PC-9 (cell line): ENCODE measurements at places on chromosomes 7 and 10. TPM values are rescaled to one million over a fixed set of nuclear protein-coding genes. Genes with fewer than 3 reads are reported as not detected.

DNA sequence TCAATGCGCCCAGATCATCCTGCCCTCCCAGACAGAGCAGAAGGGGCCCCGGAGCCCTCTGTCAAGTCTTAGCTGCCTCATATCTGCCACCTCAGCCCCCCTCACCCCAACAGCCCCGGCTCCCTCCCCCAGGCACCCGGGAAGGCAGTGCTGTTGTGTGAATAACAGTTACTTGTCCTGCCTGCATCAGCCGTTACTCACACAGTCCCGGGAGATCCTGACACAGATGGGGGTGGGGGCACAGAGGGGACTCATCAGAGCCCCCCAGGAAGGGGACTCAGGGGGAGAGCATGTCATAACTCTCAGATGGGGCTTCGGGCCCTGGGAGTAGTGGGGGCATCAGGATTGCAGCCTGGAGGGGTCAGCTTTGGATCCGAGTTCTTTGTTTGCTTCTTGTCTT lies 12.4 kb upstream of the SERPINE1 start:
- H3K36me3 ChIP-seq: no peaks in the 10 kb centered on the region
- no peaks in the 10 kb centered on the region for H3K27me3 ChIP-seq
- no peak overlapping the region for H3K27ac ChIP-seq
- no peak for DNase-seq
- H3K4me1 ChIP-seq: peaks cover 46% of the 10 kb centered on the region

DNA sequence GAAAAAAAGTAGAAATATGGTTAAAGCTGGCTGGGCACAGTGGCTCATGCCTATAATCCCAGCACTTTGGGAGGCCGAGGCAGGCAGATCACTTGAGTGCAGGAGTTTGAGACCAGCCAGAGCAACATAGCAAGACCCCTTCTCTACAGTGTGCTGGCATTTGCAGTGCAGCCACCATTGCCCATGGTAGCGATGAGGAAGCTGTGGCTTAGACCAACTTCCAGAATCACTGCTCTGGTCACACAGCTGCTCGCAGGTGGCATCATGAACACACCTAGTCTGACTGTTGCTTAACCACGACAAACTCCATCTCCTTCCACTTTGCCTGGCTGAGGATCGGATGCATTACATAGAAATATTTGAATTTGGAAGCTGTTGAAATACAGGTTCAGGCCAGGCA lies 137.1 kb downstream of the CUX1 start:
- H3K4me1 ChIP-seq: peaks cover 14% of the 10 kb centered on the region
- no peaks in the 10 kb centered on the region for H3K36me3 ChIP-seq
- no peak overlapping the region for H3K4me3 ChIP-seq
- H3K27ac ChIP-seq: no peak overlapping the region
- no peaks in the 10 kb centered on the region for H3K27me3 ChIP-seq

DNA sequence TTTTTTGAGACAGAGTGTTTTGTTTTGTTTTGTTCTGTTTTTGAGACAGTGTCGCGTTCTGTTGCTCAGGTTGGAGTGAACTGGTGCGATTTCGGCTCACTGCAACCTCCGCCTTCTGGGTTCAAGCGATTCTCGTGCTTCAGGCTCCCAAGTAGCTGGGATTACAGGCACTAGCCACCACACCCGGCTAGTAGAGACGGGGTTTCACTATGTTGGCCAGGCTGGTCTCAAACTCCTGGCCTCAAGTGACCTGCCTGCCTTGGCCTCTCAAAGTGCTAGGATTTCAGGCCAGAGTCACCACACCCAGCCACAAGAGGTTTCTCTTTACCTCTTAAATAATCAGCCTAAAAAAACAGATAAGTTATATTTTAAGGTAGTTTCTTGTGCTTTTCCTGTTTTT lies 8.7 kb upstream of the ARHGAP12 start:
- no peaks in the 10 kb centered on the region for H3K27me3 ChIP-seq
- DNase-seq: no peak

GIMAP8 gene
- total RNA-seq: not detected in 2 replicates

DNA sequence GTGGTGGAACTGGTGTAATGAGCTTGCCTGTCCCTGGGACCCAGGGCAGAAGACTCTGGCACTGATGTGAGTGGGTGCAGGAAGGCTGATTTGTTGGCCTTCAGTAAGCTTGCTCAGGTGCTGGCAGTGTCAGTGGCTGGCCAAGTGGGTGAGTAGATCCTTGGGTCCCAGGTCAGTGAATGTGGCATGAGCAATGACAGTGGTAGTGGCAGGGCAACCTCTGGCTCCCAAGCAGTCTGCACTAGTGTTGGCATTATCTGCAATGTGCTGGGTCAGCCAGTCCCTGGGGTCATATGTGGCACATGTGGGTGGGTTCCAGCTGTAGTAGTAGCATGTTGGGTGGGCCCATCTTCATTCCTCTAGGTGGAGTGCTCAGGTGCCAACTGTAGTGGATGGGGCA lies 640.9 kb upstream of the GRM3 start:
- no peak for DNase-seq
- H3K27ac ChIP-seq: no peak overlapping the region
- H3K36me3 ChIP-seq: no peaks in the 10 kb centered on the region
- H3K27me3 ChIP-seq: no peaks in the 10 kb centered on the region

DNA sequence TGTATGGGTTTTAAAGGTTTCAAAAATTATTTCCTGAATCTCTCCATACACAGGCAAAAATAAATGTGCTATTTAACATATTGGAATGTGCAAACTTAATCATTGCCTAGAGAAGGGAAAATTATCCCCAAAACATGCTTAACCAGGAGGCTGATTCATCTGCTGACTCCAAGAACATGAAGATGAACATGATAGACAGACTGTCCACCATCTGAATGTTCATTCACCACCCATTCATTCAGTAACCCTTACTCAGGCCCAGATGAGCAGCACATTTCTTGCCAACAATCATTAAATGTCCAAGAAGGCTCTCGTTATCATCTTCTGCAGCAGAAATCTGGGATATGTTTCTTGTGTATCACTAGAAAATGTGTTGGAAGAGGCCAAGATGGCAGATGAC lies 110.6 kb downstream of the PPP1R9A start:
- DNase-seq: no peak
- H3K27me3 ChIP-seq: no peaks in the 10 kb centered on the region
- H3K36me3 ChIP-seq: no peaks in the 10 kb centered on the region
- no peak overlapping the region for H3K27ac ChIP-seq

C7orf33 gene
- not detected in 2 replicates for total RNA-seq

GRCh38 chr7:114026486-114027089 lies 107.8 kb upstream of the PPP1R3A start:
- no peaks in the 10 kb centered on the region for H3K4me1 ChIP-seq
- H3K36me3 ChIP-seq: no peaks in the 10 kb centered on the region
- DNase-seq: no peak
- no peak overlapping the region for H3K27ac ChIP-seq
- no peak overlapping the region for H3K4me3 ChIP-seq

GRCh38 chr7:22292531-22292930 lies 64.4 kb downstream of the RAPGEF5 start:
- no peak overlapping the region for H3K27ac ChIP-seq
- DNase-seq: no peak
- H3K36me3 ChIP-seq: no peaks in the 10 kb centered on the region; the same call in 1 of the 2 replicates

DNA sequence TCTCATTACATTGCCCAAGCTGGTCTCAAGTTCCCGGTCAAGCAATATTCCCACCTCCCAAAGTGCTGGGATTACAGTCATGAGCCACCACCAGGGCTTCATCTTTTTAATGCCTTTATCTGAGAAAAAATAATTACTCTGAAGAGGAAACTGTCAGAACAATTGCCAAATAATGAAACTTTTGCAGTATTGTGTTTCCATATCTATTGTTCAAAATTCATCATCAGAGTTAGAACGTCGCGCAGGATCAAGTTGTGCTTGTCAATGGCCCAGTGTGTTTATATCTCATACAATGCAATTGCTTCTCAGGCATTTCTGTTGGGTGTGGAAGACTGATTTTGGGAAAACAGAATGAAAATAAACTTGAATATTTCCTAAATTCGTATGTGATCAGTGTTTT lies 143.1 kb downstream of the ARID5B start:
- no peak for DNase-seq
- no peak overlapping the region for H3K4me3 ChIP-seq
- H3K4me1 ChIP-seq: peaks cover 44% of the 10 kb centered on the region
- no peaks in the 10 kb centered on the region for H3K27me3 ChIP-seq

RBP3 gene
- total RNA-seq: not detected in 2 replicates

- no peaks in the 10 kb centered on the region for H3K36me3 ChIP-seq
- no peaks in the 10 kb centered on the region for H3K27me3 ChIP-seq
- H3K27ac ChIP-seq: no peak overlapping the region
- no peaks in the 10 kb centered on the region for H3K4me1 ChIP-seq
Observed at GRCh38 chr7:103025341-103025740, 49.3 kb downstream of the FBXL13 start.

DNA sequence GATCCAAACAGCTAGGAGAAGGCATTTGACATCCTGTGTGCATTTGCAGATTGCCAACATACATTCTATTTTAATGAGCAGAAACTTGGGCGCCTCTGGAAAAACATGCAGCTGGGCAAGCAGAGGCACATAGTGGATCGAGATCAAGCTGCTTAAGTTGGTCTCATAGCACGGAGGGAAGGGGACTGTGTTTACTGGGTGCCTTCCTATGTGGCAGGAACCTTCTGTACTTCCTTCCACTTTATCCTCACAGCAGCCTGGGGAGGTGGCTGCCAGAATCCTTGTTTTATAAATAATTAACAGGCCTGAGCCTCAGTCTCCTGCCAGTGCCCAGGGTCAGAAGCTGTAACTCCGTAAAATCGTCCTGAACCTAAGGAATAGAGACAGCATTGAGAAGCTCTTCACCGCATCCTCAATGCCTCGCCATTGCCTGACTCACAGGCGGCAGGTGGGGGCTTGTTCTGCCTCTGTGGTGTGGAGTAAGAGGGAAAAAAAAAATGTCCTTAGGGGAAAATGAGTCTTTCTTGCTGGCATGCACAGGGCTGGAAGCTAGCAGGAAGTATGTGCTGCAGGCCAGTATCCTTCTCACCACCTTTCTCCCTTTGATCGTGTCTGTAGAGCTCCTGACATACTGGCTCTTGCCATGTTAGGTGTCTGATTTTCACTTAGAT lies 6.2 kb downstream of the VWA2 start:
- no peaks in the 10 kb centered on the region for H3K36me3 ChIP-seq
- no peak overlapping the region for H3K4me3 ChIP-seq
- peak; percentile 60 for DNase-seq
- peaks cover 32% of the 10 kb centered on the region for H3K4me1 ChIP-seq
- H3K27me3 ChIP-seq: no peaks in the 10 kb centered on the region

SPDYE1 gene
- total RNA-seq: not detected in 2 replicates

- no peak overlapping the region for H3K27ac ChIP-seq
- no peak for DNase-seq
- no peak overlapping the region for H3K4me3 ChIP-seq
- H3K4me1 ChIP-seq: peaks cover 10% of the 10 kb centered on the region
- no peaks in the 10 kb centered on the region for H3K27me3 ChIP-seq
Observed at GRCh38 chr10:5509691-5510090, 10.3 kb upstream of the CALML5 start.

DNA sequence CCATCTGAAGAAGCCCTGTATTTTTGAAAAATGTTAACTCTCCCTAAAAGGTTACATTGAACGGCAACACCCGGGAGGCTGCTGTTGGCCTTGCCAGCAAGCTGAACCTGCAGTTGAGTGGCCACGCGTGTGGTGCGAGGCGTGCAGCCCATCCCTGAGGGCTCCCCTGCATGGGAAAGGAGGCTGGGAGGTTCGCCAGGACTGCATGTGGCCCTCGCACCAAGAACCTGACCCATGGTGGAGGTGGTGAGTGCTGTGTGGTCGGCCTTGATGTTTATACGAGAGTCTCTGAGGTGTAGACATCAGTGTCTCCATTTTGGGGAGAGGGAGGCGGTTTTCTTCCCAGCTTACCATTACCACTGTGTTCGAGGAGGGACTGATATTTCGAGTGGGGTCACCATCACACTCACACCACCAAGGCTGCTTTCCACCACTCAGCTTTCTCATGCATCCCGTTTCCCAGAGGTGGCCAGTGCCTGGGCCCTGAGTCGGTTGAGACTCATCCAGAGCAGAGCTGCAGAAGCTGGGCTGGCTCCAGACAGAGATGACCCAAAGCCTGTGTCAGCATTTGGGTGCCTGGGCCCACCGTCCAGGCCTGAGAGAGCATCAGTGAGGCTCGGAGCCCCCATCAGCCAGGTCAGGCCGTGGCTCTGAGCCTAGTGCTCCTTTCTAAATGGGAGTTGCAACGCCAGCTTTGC lies 222.6 kb downstream of the EBF3 start:
- DNase-seq: no peak
- H3K27me3 ChIP-seq: no peaks in the 10 kb centered on the region
- no peaks in the 10 kb centered on the region for H3K4me1 ChIP-seq
- no peak overlapping the region for H3K27ac ChIP-seq

- H3K27ac ChIP-seq: no peak overlapping the region
- no peaks in the 10 kb centered on the region for H3K36me3 ChIP-seq
- DNase-seq: no peak
- peaks cover 50% of the 10 kb centered on the region for H3K27me3 ChIP-seq
- H3K4me1 ChIP-seq: no peaks in the 10 kb centered on the region
Observed at GRCh38 chr10:623477-624311, 65.8 kb downstream of the DIP2C start.

DNA sequence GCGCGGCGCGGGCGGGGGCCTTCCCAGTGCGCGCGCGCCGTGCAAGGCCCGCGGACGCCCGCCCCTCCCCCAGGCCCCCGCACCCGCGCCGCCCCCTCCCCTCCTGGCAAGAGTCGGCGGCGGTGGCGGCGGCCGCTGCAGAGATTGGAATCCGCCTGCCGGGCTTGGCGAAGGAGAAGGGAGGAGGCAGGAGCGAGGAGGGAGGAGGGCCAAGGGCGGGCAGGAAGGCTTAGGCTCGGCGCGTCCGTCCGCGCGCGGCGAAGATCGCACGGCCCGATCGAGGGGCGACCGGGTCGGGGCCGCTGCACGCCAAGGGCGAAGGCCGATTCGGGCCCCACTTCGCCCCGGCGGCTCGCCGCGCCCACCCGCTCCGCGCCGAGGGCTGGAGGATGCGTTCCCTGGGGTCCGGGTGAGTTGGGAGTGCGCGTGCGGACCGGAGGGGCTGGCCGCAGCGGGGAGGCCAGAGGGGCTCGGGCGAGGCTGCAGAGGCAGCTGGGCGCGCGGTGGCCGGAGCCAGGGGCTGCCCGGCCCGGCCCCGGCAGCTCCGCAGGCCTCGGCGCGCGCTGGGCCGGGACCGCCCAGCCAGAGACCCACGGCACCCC lies at the start of gene BMPR1A:
BMPR1A (plus strand) TSS at position 109 of the 602 bp plus-strand sequence. CDS start 119,400 bp downstream, outside the sequence.
- H3K27ac ChIP-seq: peak within 1 kb of the TSS; percentile 70
- H3K27me3 ChIP-seq: no peaks in the 10 kb centered on the region
